ENCODE measurements at places on chromosomes 11 and 22. TPM values are rescaled to one million over a fixed set of nuclear protein-coding genes. Genes with fewer than 3 reads are reported as not detected.
A peak's percentile ranks its signal among the peaks of the same experiment; 100 is the strongest.

DNA sequence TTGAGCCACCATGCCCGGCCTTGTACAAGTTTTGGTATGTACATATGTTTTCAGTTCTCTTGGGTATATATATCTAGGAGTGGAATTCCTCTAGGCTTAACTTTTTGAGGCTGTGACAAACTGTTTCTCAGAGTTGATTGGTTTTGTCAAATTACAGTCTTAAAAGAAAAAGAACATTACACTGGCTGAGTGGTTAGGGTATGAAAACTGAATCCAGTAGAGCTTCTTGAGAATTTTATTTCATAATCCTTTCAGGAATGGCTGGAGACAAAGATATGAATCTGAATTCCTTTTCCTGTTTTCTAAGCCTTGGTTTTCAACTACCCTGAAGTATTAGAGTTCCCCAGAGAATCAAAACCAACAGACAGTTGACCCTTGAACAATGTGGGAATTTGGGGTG, 6.5 kb downstream of the METTL15 start:
- H3K4me1 ChIP-seq = peaks cover 9% of the 10 kb centered on the region
- no peak overlapping the region for H3K27ac ChIP-seq
- H3K4me3 ChIP-seq = no peak overlapping the region
- H3K27me3 ChIP-seq = no peaks in the 10 kb centered on the region

DNA sequence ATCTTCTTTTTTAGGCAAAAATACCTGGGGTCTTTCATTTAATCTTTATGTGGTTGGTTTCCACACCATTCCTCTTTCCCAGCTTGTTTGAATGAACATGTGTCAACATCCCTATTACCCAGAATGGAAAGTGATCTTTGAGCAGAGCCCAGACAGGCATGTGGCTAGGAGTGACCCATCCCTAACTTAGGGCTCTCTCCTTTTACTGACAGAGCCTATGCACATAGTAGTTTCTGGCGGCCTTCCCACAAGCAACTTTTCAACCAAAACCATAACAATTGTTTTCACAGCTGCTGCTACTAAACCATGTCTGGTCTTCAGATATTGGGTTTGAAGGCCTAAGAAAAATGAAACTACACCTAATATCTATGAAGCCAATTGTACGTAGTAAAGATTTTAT, 107.5 kb downstream of the TENM4 start:
- no peaks in the 10 kb centered on the region for H3K27me3 ChIP-seq
- H3K27ac ChIP-seq = no peak overlapping the region
- no peak for DNase-seq
- H3K4me3 ChIP-seq = no peak overlapping the region

CSNK2A3 gene
- total RNA-seq = 1.4 TPM

PATE4 gene
- total RNA-seq = not detected

- H3K36me3 ChIP-seq = no peaks in the 10 kb centered on the region
- no peaks in the 10 kb centered on the region for H3K4me1 ChIP-seq
- no peaks in the 10 kb centered on the region for H3K27me3 ChIP-seq
- no peak overlapping the region for H3K4me3 ChIP-seq
- H3K27ac ChIP-seq = no peak overlapping the region
These were observed 40.9 kb downstream of the PANX1 start for GRCh38 chr11:94169516-94169915.

- H3K4me3 ChIP-seq = no peak overlapping the region
- H3K36me3 ChIP-seq = no peaks in the 10 kb centered on the region
- H3K27me3 ChIP-seq = no peaks in the 10 kb centered on the region
- no peak for DNase-seq
These were observed 4.6 kb downstream of the TMEM9B start for GRCh38 chr11:8959546-8960166.

DNA sequence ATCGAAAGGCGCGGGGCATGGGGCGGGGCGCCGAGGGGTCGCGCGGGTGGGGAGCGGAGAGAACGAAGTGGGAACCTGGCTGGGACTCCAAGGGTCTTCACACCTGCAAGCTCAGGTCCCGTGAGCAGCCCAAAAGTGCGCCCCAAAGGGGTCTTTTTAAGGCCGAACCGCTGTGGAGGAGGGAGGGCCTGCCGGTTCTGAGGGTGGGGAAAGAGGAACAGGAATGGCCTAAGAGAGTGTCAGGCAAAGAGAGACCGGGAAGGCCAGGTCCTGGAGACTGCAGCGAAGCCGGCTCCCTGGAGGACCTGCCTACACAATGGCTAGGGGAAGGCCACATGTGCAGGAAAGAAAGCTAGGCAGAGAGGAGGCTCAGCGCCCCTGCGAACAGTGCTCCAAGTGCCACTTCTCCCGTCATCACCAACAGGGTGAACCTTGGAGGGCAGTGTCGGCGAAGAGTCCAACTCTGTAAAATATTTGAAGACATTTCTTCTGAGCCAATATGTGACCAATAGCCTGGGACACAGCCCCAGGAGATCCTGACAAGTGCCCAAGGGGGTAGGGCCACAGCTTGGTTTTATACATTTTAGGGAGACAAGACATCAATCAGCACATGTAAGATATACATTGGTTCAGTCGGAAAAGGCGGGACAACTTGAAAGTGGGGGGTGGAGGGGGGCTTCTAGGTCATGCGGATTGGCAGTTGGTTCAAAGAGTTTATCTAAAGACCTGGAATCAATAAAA, 710 bp upstream of the DGCR2 start:
- DNase-seq = peak; percentile 45
- H3K27me3 ChIP-seq = no peaks in the 10 kb centered on the region
- H3K36me3 ChIP-seq = no peaks in the 10 kb centered on the region
- H3K4me1 ChIP-seq = peaks cover 9% of the 10 kb centered on the region

GRCh38 chr11:40281052-40281580, 1178.3 kb downstream of the LRRC4C start:
- no peaks in the 10 kb centered on the region for H3K36me3 ChIP-seq
- no peak overlapping the region for H3K4me3 ChIP-seq
- DNase-seq = no peak

DNA sequence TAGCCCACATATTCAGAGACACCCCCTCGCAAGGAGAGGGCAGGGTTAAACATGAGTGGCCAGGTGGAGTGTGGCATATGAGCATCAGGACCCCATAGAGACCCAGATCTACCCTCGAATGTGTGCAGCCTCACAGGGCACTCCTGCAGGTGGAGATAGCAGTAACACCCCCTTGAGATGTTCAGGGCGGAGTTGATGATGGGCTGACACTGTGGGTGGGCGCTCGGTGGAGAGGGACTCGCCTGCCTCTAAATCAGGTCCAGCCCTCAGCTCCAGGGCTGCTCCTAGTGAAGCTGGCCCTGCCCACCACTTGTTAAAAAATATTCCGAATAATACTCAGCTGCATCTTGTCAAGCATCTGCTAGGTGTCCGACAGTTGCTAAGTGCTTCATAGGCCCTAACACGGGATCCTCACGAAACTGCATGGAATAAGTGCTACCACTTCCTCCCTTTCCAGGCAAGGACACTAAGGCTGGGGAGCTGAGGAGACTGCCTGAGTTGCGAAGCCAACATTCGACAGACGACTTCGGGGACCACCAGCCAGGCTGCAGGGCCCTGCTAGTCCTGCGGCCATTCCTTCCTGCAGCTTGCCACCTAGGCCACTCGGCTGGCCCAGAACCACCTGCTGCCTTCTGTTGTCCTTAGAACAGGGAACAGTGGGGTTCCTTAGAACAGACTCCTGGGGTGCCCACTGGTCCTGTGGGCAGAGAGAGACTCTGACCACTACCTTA, 74.0 kb upstream of the WNT11 start:
- peaks cover 5% of the 10 kb centered on the region for H3K4me1 ChIP-seq
- DNase-seq = no peak
- no peak overlapping the region for H3K4me3 ChIP-seq
- no peaks in the 10 kb centered on the region for H3K27me3 ChIP-seq
- no peaks in the 10 kb centered on the region for H3K36me3 ChIP-seq

Measured in adrenal gland (tissue), 19 donors.